Stimulated activated CD8-positive, alpha-beta memory T cell treated with anti-CD3 and anti-CD28 coated beads, Interleukin-15, amount 100 ng/mL, for 24 hours (primary cell): ENCODE measurements at places on chromosomes 6 and 20.

DNA sequence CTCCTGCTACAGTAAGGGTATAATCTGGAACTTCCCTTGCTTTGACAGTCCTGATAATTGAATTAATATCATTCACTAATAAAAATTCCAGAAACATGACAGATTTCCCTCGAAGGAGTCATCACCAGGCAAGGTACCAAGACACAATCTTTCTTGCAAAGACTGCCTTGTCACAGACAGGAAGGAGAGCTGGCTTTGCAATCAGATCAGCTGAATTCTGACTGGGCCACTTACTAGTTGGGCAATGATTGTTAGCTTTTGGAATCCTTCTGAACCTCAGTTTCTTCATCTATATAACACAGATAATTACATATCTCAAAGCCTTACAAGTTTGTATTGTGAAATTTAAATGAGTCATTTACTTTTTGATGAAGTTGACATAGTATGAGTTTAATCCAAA, 344.2 kb downstream of the RFPL4B start:
- no peak for DNase-seq

- no peak for DNase-seq
These were observed 20.6 kb downstream of the FOXC1 start for GRCh38 chr6:1630212-1630770.

DNA sequence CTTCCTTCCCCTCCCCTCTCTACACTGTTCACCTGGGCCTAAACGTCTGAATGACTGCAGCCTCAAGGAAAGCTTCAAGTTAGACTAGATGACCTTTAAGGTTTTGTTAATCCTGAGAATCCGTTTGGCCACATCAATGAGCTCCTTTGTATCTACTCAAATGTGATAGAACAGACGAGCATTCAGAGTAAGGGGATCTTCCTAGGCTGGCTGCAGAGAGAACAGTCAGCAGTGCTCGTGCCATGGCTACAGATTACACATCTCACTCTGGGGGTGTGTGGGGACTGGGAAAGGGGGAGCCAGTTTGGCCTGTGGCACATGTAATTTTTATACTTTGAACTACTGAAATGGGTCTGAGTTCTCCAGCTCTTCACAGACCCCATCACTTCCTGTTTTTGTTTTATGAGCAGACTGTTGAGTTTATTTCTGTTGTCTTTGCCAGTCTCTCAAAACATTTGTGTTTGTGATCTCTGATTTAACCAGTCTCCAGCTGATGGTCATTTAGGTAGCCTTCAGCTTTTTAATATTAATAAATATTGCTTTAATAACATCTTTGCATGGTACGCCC, 50.9 kb downstream of the KCNS1 start:
- no peak for DNase-seq

DNA sequence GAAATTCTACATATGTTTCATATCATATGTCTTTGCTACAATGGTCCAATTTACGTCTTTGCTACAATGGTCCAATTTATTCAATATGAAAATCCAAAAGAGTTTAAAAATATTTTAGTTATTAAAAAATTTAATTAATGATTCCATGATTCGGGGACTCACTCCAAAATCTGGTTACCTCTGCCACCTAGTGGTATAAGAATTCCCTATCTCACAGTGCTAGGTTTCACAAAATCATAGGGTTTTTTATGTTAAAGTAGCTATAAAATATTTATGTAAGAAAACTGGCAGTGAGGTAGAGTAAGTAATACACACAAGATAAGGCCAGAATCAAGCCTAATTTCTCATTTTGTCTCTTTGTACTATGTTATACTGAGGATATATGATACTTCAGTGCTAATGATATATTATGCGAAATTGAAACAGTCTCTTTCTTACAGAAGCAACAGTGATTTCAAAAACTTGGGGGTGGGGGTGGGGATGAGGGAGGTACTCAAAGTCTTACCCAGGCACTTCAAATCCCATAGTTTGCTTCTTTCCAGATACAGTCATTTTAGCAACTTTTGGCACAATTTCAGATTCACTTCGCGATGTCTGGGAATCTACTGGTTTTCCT, 52.3 kb downstream of the HBS1L start:
- DNase-seq, result no peak

- DNase-seq, result no peak
These were observed 140.5 kb upstream of the CDYL start for GRCh38 chr6:4635666-4636065.

DNA sequence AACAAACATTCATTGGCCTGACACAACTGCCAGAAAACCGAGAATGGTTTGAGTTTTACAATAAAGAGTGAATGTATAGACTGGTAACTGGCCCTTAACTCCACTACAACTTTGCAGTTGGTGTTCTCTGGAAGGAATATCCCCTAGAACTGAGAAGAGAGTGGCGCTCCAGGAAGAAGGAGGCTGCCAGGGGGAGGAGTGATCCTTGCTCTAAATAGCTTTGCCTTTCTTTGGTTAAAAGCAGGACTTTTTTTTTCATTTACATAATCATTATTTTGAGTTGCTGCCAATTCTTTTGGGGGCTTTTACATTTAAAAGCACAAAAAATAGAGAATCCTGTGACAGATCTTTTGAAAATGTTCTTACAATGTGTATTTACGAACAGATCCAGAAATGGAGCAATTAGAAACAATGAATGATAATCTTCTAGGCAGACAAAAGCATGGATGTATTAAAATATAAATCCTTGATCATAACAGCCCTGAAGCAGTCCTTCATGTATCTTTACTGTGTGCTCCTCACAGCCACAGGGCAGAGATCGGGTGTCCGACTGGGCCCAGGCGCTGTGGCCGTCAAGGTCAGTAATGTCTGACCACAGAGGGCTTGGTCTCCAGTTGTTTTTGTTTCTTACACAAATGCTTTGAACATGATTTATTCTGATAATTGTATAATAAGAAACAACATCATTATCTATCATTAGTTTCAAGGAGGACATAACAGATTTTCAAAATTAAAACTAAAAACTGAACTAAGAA, 612.2 kb downstream of the HDGFL1 start:
- no peak for DNase-seq

DNA sequence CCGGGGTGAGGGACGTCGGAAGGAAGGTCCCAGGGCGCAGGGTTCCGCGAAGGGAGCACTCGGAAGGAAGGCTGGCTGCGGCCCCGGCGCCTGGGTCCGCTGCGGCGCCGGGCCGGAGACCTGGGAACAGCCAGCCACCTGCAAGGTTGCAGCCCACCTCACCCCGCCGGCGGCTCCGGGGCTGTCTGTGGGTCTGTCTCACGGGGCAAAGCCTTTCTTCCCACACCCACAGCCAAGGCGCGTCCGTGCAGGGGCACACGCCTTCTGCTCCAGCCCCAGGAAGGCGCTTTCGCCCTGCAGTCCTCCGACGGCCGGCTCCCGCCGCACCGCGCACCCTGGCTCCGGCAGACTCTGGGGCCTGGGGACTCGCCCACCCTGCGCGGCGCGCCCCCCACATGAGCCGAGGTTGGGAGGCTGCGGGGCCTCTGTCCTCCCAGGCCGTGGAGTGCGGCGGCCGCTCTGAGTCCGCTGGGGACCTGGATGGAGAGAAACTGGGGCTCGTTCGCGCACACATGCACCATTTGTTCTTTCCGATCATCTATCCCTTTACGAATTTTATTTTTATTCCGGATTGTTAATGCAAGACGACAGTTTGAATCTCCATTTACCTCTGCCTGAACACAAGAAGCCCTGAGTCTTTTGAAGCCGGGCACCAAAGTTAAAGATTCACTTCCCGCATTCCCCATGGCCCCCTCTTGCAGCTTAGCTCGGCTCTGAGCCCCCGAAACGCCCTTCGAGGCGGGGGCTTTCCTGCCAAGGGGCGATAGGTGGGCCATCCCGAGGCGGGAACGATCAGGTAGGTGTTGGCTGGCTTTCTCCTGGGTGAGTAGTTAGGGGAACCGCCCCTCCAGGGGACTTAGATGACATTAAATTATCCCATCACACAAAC, 4.5 kb upstream of the FOXC1 start:
- no peak for DNase-seq

GRCh38 chr6:132252113-132252512, 149.2 kb downstream of the MOXD1 start:
- DNase-seq, result no peak

DNA sequence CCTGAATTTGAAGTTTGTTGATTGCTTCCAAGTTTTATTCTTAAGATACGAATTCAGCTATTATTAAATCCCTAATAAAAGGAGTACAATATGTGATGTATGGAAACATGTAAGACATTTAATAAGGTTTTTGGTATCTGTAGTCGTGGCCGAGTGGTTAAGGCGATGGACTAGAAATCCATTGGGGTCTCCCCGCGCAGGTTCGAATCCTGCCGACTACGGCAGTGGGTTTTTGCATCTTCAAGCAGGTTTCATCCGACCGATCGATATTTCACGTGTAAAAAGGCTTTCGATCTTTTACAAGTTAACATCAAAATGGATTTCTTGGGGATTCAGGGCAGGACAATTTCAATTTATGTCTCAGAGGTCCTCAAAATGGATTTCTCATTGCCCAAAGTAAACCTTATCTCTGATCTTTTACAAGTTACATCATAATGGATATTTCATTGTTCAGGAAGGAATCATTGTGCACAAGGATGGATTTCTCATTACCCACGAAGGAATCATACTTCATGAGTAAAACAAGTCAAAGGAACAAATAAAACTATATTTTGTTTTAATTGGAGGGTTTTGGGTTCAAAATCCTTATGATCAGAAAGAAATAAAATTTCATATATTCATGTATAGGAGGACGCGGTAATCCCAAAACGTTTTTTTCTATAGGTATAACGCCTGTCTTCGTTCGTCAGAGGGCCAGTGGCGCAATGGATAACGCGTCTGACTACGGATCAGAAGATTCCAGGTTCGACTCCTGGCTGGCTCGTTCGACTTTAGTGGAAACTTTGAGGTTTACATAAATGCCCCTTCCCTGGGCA, 37.3 kb upstream of the BTN3A2 start:
- peak; percentile 46 for DNase-seq

- DNase-seq, result no peak
These were observed 58.2 kb downstream of the NEDD9 start for GRCh38 chr6:11174242-11174611.

DNA sequence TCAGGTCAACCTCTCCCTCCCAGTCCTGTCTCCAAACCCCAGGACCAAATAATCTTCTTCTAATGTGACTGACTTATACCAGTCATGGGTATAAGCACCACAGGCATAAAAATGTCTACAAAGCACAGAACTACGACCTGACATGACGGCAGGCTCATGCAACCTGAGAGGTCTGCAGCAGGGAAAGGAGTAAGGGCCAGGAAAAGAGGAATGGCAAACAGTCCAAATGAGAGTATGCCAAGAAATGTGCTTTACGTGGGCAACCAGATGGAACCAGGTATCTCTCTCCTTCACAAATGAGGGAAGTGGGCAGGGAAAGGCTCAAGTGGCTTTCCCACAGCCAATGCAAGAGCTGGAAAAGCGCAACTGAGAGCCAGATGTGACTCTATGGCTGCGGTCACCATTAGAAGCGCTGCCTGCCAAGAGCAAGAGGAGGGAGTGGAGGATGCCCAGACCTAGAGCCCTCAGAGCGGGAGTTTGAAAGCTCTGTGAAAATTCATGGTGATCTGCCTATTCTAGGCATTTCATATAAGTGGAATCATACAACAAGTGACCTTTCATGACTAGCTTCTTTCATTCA, 6.0 kb downstream of the APMAP start:
- no peak for DNase-seq

DNA sequence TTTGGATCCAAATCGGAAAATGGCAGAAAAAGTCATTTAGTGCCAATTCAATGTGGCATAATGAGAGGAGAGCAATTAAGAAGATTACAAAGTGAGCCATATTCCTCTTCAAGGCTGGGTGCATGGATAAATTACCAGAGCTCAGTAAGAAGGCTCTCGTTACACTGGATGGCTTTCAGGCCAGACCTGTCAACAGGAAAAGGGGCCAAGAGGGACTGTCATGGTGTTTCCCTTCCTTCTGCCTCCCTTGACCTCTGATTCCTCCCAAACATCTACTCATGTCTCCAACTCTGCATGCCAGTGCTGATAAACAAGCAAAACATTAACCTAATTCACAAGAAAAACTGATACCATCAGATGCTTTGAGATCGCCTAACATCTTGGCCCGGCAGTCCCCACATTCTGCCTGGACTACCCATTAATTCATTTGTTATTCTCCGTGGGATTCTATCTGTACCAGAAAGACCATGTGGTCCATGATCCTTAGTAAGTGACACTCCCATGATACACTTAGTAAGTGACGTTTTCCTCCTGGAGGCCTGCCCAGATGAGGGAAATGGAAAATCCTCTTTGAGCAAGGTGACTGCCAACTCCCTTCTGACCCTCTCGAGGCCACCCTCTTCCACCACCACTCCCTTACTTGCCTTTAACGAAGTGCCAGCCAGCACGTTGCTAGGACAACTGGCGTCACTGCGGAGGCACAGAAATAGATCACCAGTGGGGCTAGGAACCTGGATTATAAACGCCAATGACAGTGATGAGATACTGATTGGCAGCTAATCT, 239.2 kb downstream of the GMPR start:
- no peak for DNase-seq

DNA sequence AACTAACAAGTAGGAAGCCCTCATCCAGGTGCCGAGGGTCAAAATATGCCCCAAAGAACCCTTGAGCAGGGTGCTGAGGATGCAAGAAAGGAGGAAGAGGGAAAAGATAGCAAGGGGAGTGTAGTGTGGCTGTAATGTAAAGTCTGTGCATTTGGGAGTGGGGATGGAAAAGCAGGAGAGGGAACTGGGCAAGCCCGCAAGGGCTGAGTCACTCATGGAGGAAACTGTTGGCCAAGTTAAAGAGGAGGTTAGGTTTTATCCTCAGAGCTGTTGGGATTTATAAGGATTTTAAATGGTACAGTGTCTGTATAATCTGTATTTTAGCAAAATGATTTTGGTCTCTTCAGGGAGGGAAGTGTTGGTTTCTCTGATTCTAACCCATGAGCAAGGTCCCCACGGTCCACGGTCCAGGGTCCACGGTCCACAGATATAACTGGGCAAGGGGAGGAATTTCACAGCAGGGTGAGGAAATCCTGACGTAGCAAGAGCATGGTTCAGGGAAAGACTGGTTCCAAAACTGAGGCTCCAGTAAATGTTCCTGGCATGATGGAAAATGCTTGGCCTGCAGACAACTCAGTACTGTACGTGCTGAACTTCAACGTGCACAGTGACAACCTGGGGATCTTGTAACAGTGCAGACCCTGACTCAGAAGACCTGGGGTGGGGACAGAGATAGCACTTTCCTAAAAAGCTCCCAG, 759.8 kb downstream of the PTPRT start:
- DNase-seq, result no peak

GRCh38 chr20:36181934-36182603, 27.5 kb downstream of the EPB41L1 start:
- DNase-seq, result no peak

GRCh38 chr6:128282961-128283360, 237.4 kb downstream of the PTPRK start:
- DNase-seq, result no peak

- no peak for DNase-seq
These were observed 284.6 kb downstream of the CDC5L start for GRCh38 chr6:44672086-44672485.
